SK-N-MC (cell line): ENCODE measurements at places on chromosomes 1 and 21.

DNA sequence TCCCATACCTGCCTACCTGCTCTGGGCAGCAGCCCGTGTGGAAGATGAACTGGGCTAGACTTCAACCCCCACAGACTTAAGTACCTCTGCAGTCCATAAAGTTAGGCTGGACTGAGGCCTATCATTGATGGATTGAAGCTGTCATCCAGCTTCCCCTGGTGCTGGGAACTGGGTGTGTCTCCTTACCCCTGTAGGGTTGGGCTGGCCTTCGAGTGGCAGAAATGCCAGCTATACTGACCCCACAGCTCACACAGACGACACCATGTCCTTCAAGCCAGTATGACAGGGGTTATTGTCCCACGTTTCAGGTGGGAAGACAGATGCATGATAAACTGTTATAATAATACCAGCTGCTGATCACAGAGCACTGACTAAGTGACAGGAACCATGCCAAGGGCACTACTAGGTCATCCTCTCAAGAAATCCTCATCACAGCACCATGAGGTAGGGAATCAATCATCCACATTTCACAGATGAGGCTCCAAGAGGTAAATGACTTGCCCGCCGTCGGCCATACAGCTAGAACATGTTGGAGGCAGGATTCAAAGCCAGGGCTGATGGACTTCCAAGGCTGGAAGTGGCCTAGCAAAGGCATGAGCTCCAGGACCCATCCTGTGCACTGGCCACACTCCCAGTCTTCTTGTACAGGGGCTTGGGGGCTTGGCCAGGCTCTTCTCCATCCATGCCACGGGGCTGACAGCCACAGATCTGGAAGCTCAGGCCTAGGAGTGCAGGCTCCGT lies at the start of gene BEST4:
Gene BEST4, minus strand, starts transcription at position 51 of the 741 bp plus-strand sequence. CDS start 465 bp downstream, outside the sequence.
- no peak for DNase-seq

- DNase-seq = peak; percentile 39
Observed at GRCh38 chr1:205523891-205524793, 19.7 kb downstream of the CDK18 start.

- DNase-seq = no peak
Observed at GRCh38 chr1:161182214-161182613, 4.9 kb upstream of the B4GALT3 start.

DNA sequence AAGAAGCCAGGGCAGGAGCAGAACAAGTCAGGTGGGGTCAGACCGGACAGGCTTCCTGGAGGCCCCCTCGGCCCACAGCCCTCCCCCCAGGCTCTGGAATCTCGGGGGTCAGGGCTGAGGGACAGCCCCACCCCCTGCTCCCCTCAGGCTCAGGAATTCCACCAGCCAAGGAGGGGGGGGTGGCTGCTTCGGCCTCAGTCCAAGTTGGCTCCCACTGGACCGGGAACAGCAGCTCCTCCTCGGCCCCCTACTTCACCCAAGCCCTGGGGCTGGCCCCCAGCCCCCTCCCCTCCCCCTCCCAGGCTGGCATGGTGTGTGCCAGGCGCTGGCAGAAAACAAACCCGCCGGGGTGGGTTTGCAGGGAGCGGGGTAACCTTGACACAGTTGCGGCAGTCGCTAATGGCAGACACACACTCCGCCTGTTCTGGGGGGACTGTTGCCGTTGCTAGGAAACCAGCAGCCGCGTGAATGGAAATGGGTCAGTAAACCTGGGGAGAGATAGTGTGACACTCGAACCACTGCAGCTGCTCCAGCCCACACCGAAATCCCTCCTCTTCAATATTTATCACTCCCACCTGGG lies 32.4 kb downstream of the AHDC1 start:
- no peak for DNase-seq

DNA sequence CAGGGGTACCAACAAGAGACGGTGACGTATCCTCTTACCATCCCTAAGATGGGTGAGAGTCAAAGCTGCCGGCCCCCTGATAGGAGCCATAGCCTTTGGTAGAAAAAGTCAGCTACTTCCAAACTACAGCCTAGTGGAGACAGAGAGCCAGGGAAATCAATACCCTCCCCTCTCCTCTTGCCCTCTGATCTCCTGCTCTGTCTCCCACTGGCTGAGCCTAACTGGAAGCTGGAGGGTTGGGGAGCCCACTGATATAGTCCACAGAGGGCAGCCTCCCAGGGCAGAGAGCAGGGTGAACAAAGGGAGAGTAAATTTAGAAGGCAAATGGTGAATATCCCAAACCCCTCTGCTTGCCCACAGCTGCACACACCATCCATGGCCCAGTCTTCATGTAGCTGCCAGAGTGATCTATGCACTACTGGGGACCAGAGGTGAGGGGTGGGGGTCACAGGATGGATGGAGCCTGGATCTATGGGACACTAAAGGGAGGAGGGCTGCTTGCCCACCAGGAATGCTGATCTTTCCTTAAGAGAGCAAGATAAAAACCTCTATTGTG lies 80.0 kb downstream of the DHRS3 start:
- no peak for DNase-seq

GRCh38 chr21:33687634-33688033 lies 45.3 kb downstream of the ITSN1 start:
- no peak for DNase-seq

- no peak for DNase-seq
Observed at GRCh38 chr1:47712596-47713299, 274.9 kb downstream of the FOXD2 start.

- DNase-seq = no peak
Observed at GRCh38 chr1:152162792-152163463, 3.9 kb upstream of the RPTN start.

- DNase-seq = no peak
Observed at GRCh38 chr1:1085171-1085841, 11.2 kb upstream of the RNF223 start.

- DNase-seq = no peak
Observed at GRCh38 chr1:93588206-93588605, 93.4 kb downstream of the BCAR3 start.
